ENCODE measurements at places on chromosomes 1 and 21.

- no peak for DNase-seq
Observed at GRCh38 chr1:156948708-156949107, 28.3 kb downstream of the LRRC71 start.

GRCh38 chr1:81499487-81499886 is 301.2 kb upstream of the ADGRL2 start:
- no peak for DNase-seq

DNA sequence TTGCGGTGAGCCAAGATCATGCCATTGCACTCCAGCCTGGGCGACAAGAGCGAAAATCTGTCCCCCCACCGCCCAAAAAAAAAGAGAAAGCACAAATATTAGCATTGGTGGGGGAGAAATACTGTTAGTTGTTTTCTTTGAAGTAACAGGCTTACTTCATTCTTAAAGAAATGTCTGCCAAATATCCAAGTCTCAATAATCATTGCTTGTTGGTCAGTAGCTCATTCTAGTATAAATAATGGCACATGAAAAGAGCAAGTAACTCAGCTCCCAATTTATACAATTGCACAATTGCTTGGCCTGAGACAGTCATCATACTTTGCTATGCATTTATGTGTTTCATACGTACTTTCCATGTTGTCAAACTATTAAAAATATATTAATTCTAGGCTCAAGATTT is 499.2 kb upstream of the PLXNA2 start:
- peak; percentile 81 for DNase-seq

DNA sequence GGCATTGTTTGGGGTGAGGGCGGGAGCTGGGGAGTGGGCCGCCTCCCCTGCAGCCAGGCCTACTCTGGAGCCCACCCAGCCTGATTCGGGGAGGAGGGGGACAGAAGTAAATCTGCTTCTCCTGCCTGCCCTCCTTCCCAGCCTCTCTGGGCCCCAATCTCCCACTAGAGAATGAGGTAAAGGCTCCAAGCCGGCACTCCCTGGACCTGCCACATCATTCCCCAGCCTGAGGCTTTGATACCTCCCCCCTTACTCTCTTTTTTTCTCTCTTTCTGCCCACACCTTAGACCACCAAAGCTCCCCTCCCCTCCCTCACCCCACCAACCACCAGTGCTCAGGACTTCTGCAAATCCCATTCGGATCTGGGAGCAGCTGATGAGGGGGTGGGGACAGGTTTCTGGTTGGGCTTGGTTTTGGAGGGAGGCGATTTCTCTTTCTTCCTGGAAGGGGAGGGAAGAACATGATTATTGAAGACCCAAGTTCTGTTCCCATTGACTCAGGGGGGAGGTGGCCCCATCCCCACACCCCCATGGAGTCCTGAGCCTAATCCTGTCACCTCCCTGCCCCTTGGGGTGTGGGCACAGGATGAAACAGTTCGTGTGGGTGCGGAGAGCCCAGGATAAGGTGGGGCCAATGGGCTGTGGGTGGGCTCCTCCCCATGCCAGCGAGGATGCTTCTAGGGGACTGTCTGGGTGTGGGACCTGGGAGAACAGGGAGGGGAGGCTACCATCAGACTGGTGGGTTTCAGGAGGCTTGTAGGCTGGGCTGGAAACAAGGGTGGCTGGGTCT is 1.3 kb downstream of the MAP7D1 start:
- peak; percentile 58 for DNase-seq

DNA sequence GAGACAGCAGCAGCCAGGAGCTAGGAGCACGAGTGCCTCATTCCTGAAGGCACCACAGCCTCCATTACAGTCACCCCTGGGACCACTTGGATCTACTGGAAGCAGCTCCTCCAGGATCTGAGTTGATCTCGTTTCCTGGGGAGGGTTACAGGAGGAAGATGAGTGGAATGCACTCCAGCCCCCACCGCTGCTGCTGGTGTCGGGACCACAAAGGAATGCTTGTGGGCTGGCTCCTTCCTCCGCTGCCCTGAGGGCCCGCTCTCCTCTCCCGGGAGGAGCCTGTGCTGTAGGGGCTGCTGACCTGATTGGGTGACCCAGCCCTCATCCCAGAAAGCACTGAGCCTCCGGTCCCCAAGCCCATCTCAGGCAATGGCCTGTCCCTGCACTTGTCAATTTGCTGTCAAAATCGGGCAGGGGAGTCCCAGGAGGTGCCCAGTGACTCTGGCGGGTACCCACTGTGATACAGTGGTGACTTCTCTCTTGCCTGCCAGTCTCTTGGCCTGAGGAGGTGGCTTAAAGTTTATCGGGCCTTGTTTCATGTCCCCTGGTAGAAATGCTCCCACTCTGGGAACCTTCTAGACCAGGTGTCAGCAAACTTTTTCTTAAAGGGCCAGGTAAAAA is 23.1 kb downstream of the IL10RB start:
- DNase-seq, result no peak

- no peak for DNase-seq
Observed at GRCh38 chr1:56206391-56206790, 373.0 kb downstream of the PLPP3 start.

DNA sequence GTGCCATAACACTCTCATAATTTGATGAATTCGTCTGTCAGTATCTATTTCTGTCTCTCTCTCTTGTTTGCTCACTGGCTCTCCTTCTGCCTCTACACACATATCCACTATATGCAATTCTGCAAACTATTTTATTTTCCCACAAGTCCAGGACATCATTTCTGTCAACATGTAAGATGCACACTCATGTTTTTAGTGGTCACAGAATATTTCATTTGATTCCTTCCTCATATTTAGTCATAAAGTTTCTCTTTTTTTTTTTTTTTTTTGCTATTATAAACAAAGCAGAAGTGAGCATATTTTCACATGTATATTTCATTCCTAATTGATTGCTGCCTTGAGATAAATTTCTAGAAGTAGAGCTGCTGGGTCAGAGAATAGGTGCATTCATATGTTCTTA is 165.3 kb downstream of the PGBD5 start:
- no peak for DNase-seq

DNA sequence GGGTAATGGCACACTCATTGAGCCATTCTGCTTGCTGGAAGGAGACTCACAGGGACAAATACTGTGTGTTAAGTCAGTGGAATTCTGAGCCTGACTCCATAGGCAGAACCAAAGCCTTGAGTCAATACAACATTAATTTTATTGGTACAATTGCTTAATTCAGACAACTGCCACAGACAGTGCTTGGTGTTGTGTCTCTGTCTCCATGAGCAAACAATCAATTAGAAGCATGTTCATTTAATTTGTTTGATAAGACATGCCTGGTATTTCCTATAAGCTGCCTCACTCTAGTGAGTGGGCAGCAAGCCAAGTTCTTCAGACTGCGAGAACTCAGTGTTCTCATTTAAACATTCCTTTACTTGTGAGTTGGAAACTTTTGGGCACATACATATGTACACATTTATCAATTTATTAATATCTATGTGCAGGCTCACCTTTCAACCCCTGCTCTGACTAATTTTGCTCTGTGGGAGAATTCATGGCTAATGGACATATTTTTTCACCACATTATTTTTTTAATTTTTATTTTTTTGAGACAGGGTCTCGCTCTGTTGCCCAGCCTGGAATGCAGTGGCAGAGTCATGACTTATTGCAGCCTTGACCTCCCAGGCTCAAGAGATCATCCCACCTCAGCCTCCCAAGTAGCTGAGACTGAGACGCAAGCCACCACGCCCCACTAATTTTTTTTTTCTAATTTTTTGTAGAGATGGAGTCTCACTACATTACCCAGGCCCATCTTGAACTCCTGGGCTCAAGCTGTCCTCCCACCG is 4.5 kb upstream of the SRSF10 start:
- peak; percentile 82 for DNase-seq

DNA sequence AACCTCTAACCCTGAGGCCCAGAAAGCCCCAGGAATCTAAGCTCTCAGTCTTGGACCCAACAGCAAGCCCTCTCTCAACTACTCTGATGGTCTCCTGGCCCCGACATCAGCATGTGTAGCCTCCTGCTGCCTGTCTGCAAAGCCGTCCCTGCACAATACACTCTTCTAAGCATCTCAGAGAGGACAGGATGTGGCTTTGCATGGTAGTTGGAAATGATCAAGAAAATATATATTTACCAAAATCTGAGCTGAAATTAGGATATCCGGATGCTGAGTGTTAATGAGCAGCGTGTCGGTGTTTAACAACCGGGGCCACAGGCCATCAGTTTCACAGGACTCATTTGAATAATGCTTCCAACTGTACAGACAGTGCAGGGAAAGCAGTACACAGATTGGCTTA is 59.1 kb upstream of the SIM2 start:
- no peak for DNase-seq

- peak; percentile 46 for DNase-seq
Observed at GRCh38 chr21:27595716-27596115, 628.8 kb upstream of the ADAMTS5 start.

GRCh38 chr1:3372317-3372716 is 82.1 kb upstream of the ARHGEF16 start:
- DNase-seq, result no peak

DNA sequence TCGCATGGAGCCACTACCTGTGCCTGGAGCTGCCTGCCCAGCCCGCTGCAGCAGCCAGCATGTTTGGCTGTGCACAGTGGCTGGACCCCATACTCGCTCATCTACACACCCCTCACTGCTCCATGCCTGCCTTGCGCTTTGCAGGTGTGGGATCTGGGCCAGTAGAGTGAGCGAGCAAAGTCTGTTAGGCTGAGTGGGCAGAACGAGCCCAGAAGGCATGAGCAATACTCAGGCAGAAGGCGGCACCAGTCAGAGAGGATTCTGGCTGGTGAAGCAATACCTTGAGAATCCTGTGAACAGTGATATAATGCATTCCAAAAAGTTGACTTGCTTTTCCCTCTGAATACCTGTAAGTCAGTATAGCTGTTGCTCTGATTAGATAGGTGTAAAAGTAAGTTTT is 816.4 kb downstream of the KCNT2 start:
- DNase-seq, result no peak

DNA sequence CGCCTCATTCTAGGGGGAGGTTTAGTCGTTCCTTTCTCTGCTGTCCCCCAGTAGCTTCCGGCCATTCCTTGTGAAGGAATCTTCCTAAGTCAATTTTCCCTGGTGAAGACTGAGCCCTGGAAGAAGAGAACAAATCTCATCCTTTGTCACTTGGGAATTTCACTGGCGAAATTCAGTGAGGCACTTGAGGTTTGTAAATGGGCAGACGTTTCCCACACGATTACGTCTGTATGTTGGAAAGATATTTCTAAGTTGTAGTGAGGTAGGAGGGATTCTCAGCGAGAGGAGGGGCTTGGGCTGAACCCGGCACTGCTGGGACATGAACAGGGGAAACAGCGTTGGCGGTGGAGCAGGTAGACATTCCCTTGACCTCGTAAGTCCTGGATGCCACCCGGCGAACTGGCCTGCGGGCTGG is 47.2 kb downstream of the GALNT2 start:
- no peak for DNase-seq

- DNase-seq, result no peak
Observed at GRCh38 chr1:9902060-9902452, 8.0 kb downstream of the CTNNBIP1 start.

DNA sequence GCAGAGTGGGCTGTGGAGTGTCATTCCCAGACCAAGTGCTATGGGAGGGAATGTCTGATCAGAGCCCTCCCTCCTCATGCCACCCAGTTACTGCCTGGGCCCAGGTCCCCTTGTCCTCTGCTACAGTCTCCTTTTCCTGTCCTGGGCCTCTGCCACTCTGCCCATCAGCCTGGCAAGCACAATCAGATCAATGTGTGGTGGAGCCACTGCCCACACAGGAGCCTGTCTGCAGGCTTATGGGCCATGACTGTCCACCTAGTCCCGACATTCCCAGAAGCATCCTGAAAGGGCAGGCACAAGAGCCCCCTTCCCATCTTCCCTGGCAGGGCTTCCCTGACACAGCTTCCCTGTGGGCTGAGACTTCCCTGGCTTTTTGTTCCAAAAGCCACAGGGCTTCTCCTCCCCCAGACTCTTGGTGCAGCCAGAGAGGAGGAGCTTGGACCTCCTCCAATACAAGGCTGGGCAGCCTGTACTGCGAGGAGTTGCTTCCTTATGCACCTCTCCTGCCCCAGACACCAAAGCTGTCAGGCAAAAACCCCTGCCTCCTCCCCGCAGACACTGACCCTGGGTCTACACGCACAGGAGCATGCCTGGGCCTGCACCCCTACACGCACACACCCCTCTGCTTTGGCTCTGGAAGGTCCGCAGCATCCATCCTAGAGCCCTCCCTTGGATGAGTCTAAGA is 29.2 kb upstream of the CNTN2 start:
- peak; percentile 78 for DNase-seq

DNA sequence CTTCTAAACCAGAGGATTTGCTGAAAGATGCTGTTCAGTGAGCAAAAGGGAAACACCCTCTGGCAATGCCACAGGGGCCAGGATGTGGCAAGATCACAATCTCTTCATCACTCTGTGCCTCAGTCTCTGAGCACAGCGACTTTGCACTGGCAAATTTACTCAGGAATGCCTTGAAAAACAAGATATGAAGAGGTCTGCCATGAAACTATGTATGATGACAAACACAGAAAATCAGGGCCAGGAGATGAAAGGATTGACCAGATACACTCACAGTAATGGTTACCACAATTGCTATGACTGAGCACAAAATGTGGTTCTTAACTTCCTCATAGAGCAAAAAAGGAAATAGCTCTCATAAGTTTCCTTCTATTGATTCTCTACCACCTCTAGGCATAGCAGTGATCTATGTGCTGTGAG is 5.8 kb downstream of the TTC13 start:
- peak; percentile 5 for DNase-seq

- no peak for DNase-seq
Observed at GRCh38 chr1:162939035-162939434, 78.1 kb upstream of the CCDC190 start.

DNA sequence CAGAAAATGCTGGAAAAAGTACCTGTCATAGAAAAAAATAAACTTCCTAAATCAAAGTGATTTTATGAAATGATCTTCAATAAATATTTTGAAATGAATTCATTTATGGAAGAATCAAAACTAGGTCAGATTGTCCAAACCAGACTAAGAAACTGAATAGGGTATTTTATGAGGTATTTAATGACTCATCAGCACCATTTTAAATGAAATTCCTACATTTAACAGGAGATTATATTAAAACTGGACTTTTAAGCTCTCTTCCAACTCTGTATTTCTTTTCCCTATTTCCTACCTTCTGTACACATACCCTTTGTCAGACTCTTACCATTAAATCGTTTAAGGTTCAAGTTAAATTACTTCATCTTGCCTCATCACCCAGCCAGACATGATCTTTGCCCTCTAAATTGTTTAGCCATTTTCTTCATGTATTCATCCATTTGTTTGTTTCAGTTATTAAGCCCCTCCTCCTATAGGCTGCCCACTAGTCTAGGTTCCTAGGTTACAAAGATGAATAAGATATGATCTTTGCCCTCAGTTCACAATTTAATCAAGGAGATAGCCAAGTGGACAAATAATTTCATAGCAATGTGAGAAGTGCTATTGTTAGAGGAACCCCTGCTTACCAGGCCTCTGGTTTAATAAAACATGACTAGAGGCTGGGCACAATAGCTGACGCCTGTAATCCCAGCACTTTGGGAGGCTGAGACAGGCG is 25.0 kb downstream of the TATDN3 start:
- no peak for DNase-seq

GRCh38 chr1:15543589-15544568 is 17.2 kb downstream of the DNAJC16 start:
- no peak for DNase-seq
